ENCODE measurements at places on chromosomes 3 and 15.

DNA sequence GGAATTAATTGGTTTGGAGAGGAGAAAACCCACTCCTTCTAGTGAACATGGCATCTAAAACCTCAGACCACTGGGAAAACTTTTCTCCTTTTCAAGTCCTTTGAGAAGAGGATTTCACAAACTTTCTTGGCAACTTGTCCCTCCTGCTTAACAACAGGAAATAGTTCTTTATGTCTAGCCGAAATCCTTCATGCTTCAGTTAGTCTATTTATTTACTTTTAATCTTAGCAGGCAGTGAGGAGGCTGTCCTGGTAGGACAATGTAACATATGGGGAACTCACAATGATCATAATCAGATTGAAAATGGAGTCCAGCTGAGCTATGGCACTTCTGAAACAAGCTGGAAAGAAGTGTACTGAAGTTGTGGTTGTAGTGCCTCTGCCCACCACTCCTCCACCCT, 50.6 kb downstream of the KY start:
- DNase-seq = no peak

- DNase-seq = no peak
These were observed 1.1 kb upstream of the C15orf62 start for GRCh38 chr15:40768521-40769273.

- no peak for DNase-seq
These were observed 23.2 kb downstream of the LMCD1 start for GRCh38 chr3:8524656-8525399.

DNA sequence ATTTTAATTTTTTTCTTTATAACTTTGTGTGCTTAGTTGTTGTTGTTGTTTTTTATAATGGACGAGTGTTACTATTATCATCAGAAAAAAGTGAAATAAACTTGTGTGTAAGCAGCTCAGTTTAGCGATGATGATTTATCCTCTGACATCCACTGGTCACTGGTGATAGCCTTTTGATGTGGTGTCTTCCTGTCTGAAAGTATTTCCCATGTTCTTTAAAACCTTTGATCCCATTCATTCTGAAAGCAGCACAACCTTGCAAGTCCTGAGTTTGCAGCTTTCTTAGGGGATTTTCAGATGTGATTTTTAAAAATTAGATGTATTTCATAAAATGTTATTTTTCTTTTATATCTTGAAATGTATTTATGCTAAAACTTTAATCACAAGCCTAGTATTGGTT, 85.9 kb upstream of the ZPLD1 start:
- DNase-seq = no peak

- no peak for DNase-seq
These were observed 23.4 kb downstream of the RHOA start for GRCh38 chr3:49388289-49388820.

DNA sequence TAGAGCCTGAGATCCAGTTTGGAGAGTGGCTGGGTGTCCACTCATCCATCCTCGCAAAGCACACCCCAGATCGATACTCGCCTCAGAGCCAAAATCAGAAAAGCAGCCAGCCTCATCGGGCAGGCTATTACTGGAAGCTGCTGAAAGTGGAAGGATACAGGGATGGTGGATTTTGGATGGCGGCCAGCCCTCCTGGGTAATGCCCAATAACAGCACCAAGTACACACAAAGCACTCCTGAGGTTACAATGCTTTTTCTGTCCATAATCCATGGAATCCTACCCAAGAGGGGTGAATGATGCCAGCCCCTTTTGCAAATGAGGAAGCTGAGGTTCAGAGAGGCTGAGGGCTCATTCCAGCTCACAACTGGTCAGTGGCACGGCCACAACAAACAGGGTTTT, 93.1 kb upstream of the SLC6A11 start:
- DNase-seq = no peak

DNA sequence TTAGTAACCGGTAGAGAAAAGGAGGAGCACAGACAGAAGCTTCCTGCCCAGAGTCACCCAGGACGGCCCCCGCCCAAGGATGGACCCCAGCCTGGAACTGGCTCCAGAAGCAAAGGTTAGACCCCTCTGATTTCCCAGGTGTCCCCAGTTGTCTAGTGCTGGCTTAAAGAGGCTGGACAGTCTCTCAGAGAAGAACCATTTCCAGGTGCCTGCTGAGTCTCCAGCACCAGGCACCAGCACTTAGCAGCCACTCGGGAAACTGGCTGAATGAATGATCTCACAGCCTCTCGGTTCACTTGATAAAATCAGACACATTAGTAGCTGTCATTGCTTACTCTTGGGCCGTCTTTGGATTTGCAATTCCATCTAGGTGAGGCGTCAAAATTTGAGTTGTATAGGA, 139.7 kb upstream of the HES1 start:
- no peak for DNase-seq

DNA sequence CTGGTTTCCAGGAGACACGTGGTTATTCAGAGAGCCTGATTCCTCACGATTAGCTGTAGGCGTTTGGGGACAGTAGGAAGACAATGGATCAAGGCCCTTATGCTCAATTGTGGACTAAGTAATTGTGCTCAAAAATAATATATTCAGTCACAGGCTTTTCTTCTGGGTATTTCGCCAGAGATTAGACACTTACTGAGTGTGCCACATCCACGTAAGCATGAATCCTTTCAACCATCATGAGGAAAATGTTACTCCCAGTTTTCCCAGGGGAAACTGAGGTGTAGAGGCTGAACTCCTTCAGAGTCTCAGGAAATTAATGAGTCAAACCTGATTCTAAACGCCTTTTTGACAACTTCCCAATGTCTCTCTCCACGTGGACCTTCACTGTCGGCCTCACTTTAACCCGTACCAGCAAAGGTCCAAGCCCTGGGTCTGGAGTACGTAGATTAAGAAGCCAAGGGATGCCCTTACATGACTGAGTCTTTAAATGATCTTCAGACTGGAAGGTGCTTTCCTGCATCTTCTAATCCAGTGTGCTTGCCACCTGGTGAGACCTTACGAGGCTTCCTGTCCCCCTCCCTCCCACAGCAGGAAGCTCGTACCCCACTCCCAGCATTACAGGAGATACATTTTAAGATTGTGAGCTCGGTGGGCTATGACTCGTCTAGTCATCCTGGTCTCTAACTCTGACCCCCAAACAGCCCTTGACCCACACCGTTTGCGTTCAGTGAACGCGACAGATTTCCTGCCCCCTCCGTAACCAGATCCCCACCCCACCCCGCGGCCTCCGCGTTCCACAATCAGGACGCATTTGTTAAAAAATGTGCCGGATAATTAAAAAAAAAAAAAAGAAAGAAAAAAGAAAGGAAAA, 1.7 kb downstream of the PKM start:
- DNase-seq = no peak

DNA sequence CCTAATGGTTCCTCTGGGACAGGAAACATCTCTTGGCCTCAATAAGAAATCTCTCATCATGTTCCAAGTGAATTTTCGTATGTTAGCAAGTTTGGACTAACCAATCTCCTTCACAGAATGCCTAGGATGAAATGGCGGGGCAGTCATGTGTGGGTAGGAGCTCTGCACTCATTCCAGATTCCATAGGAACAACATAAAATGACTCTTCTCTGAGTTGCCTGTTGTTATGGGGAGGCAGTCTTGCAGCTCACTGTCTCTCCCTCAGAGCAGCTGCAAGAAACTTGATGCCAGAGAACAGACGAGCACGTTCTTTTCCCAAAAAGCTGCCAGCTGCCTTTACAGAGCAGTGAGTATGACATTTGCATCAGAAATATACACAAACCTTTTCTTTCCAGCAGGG, 34.1 kb downstream of the SPATA12 start:
- DNase-seq = no peak

- no peak for DNase-seq
These were observed 165.6 kb downstream of the LRRK1 start for GRCh38 chr15:101084801-101085200.

- DNase-seq = no peak
These were observed 120.9 kb upstream of the ZBED2 start for GRCh38 chr3:111715911-111716523.

DNA sequence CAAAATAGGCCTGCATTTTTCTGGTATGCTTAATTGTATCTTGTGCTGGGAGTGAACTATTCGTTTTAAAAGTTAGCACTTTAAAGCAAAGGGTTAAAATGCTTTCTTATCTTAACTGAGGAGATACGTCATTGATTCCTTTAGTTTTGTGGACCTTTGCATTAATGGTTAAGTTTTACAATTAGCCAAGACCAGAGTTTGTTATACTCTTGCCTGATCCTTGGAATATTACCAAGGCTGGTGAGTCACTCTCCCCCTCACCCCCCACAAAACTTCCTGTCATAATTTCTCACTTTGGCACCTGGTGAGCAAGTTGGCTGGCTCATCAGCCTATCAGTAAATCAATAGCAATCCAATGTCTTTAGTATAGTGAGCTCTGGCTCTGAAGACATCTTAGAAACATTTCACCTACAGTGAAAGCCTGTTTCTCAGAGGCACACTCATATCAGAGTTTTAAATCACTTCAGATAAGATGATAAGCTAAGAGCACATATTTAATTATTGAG, 26.7 kb downstream of the SLC2A2 start:
- DNase-seq = no peak

Data from stimulated activated CD8-positive, alpha-beta memory T cell treated with anti-CD3 and anti-CD28 coated beads, Interleukin-4, amount 100 ng/mL, for 24 hours (primary cell).